ENCODE measurements at places on chromosomes 2 and 18.

DNA sequence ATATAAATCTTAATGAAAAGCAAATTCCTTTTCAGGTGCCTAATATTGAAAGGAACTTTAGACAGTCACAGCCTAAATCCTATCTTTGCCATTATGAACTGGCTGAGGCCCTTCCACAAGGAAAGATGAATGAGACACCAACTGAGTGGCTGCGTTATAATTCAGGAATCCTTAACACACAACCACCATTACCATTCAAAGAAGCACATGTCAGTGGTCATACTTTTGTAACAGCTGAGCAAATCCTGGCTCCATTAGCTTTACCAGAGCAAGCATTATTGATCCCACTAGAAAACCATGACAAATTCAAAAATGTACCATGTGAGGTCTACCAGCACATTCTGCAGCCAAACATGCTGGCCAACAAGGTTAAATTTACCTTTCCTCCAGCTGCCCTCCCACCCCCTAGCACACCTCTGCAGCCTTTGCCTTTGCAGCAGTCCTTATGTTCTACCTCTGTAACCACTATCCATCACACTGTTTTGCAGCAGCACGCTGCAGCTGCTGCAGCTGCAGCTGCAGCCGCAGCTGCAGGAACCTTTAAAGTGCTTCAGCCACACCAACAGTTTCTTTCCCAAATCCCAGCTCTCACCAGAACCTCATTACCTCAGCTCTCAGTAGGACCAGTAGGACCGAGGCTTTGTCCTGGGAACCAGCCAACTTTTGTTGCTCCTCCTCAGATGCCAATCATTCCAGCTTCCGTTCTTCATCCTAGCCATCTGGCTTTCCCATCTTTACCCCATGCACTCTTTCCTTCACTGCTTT lies 340.1 kb downstream of the ZNF804A start:
- DNase-seq, result no peak

DNA sequence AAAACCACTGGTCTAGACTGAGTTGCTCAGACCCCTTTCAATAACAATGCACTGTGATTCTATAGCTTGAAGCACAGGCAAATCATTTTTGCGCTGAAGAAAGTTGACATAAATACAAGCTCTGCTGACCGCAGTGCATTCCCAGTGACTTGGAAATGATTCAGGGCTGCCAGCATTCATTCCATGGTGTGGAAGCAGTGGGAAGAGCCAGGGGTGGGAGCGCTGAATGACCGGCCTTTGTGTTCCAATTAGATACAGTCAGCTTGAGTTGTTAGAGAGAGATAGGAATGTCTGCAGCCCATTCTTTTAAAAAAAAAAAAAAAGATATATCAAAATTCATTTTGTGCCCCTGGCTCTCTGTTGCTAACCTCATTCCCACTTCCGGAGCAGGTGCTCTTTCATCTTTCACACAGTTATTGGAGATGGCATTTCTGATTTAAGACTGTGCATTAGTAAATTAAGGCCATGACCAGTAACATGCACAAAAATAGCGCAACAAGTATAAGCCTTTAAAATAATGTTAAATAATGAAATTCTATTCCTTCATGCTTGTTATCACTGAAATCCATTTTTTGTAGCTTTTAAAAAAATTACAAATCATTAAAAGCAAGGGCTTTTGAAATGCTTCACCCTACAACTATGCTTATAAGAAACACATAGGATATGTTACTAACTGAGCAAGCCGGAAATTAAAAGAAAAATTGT lies 59.4 kb upstream of the CTLA4 start:
- DNase-seq, result peak; percentile 96

- DNase-seq, result no peak
Measured at GRCh38 chr2:53793821-53794220, 7.0 kb downstream of the ERLEC1 start.

DNA sequence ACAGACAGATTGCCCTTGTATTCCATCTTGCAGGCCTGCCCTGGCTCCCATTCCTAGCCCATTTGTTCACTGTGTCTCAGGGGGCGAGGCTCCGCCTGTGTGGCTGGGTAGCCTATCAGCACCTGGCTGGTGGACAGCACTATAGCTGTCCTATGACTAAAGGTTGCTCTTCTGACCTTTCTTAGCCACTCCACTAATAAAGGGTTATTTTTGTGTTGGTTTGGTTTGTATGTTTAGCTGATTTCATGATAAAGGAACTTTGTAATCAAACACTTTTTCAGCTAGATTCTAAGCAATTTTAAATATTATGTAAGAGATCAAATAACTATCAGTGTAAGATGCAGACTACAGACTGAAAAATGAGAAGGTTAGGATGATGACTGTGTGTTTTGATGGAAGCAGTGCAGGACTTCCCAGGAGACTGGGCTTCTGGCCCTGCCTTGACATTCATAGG lies 72.2 kb downstream of the CRIM1 start:
- DNase-seq, result no peak

- no peak for DNase-seq
Measured at GRCh38 chr18:46416706-46417638, 240.0 kb downstream of the LOXHD1 start.

DNA sequence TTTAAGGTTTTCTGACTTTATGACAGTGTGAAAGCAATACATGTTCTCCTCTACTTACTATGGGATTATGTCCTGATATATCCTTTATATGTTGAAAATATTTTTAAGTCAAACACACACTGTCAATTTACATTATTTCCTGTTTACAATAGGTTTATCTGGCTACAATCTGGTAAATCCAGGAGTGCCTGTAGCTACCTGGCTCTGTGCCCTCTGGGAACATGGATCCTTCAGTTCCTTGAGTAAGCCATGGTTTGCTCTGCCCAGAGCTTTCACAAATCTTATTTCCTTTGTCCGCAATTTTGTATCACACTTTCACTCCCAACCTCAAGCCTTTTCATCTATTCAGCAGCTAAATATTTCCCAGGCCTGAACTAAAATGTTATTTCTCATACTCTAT lies 1582.2 kb upstream of the NXPH2 start:
- no peak for DNase-seq
